Small intestine (tissue), 16 donors: ENCODE measurements at places on chromosomes 4 and X.

GRCh38 chr4:76716658-76717057 is 181.3 kb downstream of the SOWAHB start:
- no peak for DNase-seq

- no peak for DNase-seq
Measured at GRCh38 chr4:6437826-6438238, 34.6 kb downstream of the PPP2R2C start.

DNA sequence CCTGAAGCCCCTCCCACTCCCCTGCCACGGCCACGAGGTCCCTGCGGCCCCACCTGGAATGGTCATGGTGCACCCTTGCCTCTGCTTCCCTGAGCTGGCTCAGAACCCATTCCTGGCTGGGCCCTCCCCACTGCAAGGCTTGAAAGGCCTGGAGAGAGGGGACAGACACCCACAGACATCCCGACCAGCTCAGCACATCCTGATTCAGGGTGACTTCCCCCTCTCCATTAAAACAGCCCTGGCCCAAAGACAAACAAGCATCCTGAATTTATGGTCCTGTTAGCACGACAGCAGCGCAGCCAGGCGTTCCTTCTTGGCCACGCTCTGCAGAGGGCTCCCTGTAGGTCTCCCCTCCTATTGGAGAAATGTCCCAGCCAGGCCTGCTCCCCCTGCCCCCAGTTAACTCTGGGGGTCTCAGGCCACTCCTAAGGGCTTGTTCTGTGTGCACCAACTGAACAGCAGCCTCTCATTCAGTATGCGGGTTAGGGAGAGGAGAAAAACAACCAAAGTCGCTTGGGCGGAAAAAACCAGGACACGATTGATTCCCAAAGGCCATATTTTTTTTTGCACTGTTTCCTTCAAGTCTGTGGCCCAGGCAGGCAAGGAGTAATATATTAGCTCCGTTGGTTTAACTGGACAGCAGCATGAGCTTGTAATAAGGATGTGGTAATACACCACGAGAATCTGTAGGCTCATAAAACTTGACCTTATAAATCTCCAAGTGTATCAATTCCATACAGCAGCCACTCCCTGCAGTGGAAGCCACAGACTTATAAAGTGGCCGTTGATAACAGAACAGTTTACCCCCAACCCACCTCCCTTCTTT is 106.7 kb upstream of the MSX1 start:
- DNase-seq, result no peak

- no peak for DNase-seq
Measured at GRCh38 chr4:10051517-10052135, 30.3 kb upstream of the SLC2A9 start.

- no peak for DNase-seq
Measured at GRCh38 chr4:87717276-87718031, 67.4 kb downstream of the DMP1 start.

GRCh38 chrX:138018145-138018799 is 452.3 kb downstream of the ZIC3 start:
- DNase-seq, result no peak
